ENCODE measurements at places on chromosomes 2 and 18.

DNA sequence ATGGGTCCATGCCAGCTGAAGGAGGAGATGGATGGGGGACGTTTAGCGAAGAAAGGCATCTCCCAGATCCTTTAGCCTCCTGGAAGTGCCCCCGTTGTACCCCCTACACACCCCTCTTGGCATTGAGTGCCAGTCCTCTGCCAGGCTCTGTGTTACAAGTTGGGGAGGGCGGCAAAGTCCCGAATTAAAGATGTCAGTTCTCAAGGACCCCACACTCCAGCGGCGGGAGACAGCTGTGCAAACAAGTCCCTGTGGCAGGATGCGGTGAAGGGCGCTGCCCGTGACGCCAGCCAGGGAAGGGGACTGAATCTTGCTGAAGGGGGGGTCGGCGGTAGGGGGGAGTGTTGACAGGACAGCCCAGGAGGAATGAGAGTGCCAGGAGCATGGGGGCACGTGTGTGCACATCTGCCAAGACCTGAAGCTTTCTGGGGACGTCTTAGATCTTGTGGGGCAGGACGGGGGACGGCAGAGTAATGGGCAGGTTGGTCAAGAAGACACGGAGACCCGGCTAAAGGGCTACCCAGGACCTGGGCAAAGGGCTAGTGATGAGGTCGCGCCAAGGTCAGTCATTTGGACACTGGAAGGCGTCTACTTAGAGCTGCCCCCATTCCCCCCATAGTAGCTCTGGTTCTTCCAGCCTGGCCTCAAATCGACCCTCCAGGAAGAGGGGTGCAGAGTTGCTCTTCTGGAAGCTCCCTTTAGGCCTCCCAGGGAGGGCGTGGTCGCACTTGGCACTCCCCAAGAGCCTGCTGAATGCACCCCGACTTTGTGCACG lies 2.8 kb upstream of the CTDSP1 start:
- no peak for DNase-seq

DNA sequence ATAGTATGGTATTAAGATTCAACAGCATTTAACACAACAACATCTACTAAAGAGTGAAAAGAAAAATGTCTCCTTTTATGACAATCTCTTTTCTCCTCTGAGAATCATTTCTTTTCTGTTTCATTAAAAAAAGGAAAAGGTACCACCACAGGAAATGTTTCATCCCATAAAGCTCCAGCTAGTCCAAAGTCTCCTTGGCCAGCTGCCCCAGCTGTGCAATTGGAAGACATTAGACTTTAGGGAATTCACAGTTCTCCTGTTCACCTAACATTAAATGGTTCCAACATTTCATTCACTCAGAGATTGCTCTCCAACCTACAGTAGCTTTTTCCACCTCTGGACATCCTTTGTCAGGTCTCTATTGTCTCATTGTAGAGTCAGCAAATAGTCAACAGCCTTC lies 78.7 kb upstream of the YPEL5 start:
- DNase-seq, result no peak

- DNase-seq, result no peak
These were observed 96.6 kb downstream of the INHBB start for GRCh38 chr2:120442541-120442922.

- no peak for DNase-seq
These were observed 97.6 kb upstream of the SEC11C start for GRCh38 chr18:59041819-59042815.

DNA sequence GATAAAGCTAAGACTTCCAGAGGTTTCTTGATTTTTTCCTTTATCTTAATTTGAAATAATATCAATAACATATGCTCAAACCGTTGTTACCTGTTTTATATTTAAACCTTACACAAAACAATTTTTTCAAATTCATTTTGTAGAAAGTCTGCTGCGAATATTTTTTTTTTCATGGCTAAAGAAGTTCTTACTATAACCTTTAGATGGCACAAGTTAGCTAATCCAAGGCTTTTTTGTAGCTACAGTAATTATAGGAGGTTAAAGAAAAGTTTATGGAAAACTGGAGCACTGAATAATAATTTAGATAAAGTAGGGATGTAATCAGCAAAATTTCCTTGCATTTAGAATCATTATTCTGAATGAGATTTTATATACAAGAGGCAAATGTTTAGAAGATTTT lies 78.0 kb upstream of the PNPT1 start:
- no peak for DNase-seq

- no peak for DNase-seq
These were observed 1180.9 kb downstream of the LRP1B start for GRCh38 chr2:140949932-140950331.

DNA sequence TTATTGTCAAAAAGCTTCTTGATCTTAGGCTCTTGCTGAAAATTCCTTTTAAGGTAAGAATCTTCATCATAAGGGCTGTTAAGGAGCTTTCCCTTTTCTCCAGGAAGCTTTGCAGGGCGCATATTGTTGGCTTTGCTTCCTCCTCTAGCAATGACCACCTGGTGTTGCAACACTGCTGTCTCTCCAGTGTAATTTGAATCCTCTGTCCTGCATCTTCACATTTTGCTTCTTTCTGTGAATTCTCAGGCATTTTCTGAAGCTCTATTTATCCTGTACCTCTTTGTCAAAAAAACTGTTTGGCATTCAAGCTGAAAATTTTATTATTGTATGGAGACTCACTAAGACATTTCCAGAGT lies 533.1 kb upstream of the CHAC2 start:
- no peak for DNase-seq

DNA sequence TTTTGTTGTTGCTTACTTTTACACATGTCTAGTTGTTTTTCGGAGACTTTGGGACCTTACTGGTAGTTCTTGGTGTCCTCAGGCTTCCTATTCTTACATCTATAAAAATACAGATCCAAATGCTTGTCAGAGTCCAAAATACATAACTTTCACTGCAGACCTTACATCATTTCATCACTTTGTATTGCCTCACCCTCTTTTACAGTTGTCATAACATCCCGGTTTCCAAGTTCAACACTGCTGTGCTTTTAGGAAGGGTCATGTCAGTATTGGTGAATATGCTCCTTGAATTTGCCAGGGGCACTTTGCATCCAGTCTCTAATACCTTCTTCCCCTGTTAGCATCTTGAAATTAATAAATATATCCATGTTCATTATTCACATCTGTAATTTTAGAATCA lies 518.2 kb upstream of the RAB12 start:
- DNase-seq, result no peak

DNA sequence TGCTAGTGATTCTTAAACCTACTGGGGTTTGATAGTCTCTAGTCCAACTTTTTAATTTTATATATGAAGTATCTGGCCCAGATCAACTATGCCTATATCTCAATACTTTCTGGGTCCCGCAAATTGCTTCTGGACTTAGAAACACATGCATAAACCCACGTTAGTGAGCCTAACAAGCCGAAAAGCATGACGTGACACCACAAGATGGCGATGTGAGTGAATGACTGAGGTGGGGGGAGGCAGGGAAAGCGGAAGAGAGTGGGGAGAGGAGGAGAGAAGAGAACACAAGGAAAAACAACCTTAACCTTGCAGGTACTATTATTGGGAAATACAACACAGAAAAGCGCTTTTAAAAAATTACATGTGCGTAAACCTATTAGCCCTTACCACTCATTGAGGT lies 13.8 kb downstream of the PDIA6 start:
- no peak for DNase-seq

GRCh38 chr2:24342110-24342910 lies 18.0 kb downstream of the ITSN2 start:
- no peak for DNase-seq

GRCh38 chr2:170101789-170102188 lies 76.2 kb upstream of the MYO3B start:
- no peak for DNase-seq

DNA sequence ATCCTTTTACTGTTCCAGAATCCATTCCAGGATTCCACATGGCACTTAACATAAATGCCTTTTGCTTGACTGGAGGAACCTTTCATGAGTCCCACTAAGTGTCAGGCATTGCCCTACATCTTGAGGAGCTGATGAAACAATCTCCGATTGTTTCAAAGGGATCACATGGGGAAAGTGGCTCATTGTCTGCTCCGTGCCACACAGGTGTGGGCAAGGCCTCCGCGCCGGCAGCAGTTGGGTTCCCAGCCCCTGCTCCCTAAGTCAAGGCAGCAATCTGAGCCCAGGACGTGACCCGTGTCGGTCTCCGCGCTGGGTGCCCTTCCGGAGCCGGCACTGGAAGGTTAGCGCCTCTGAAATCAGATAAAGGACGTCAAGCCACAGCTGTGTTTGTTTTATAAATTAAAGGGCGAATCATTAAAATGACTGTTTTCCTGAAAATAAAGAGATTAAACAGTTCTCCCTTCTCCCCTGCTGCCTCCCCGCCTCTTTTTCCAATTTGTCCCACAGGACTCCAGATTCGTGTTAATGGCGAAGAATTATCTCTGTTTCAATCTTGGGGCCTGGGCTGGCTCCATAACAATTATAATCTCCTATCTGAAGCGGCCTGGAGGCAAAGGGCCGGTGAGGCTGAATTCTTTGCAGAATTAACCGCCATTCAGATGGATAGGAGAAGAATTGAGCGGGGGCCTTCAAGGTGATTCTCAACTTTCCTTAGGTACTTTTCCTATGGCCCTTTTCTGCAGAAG lies 84.3 kb upstream of the FZD7 start:
- no peak for DNase-seq
